ENCODE measurements at places on chromosomes 1 and 21.

- no peak for DNase-seq
Measured at GRCh38 chr1:245585252-245585959, 430.6 kb downstream of the KIF26B start.

- DNase-seq = no peak
Measured at GRCh38 chr1:192826791-192827546, 18.1 kb downstream of the RGS2 start.

DNA sequence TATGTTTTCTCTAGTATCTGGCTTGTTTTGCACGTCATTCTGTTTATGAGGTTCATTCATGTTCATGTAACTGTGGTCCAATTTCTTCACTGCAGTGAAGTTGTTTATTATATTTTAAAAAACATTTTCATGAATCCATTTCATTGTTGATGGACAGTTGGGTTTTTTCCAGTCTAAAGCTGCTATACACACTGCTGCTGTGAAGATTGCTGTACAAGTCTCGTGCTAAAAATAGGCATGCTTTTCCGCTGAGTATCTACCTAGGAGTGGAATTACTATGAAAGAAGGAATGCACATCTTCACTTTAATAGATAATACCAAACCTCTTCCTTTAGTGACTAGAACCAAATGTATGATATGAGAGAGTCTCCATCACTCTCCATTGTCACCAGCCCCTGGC lies 49.0 kb upstream of the ETS2 start:
- no peak for DNase-seq

DNA sequence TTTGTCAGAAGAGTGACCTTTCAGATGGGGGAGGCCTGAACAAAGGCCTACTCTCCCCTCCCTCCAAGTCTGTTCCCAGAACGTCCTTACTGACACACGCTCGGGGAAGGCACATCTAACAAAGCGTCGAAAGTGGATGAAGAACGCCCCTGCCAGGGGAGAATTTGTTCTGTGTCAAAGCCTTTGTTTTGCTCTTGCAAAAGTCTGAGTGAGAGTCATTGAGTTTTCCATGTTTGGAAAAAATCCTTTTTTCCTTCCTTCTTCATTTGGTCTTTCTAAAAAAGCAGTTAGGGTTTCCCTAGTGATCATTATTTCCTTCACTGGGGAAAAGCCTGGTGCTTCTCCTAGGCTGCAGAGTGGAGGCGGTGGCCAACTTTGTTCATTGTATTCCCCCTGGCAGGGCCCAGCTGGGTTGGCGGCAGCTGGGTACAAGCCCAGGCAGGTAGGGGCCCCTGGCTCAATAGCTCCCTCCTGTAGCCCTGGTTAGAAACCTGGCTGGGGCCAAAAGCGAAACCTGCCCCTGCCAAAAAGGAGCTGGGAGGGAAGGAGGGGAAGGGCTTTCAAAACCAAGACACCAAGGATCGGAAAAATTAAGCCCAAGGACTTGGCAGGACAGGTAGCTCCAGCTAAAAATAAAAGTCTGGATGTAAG lies 81.1 kb downstream of the ITPKB start:
- peak; percentile 41 for DNase-seq

DNA sequence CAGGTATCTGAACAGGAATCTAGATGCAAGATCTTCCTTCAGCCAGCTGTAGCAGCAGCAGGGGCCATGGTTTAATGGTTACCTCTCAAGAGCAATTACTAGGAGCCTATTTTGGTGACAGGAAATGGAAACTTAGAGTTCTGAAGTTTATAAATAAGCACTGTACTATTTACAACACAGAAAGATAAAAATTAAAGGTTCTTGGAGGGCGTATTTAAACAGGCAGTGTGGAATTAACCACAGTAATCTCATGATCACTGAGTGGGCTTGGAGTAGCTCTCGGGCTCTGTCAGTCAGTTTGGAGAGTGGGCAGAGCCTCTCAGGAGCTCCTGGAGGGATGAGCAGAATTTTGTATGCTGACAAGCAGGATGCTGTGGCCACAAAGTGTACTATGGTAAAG lies 10.2 kb upstream of the FCRL5 start:
- no peak for DNase-seq

- no peak for DNase-seq
Measured at GRCh38 chr1:66704177-66704875, 47.9 kb upstream of the DYNLT5 start.

- DNase-seq = no peak
Measured at GRCh38 chr1:29945426-29945825, 709.1 kb downstream of the PTPRU start.

- DNase-seq = no peak
Measured at GRCh38 chr1:21878009-21878773, 58.9 kb downstream of the HSPG2 start.

GRCh38 chr1:156922986-156923669 lies 2.7 kb downstream of the LRRC71 start:
- DNase-seq = no peak

GRCh38 chr1:42258218-42258617 lies 76.8 kb downstream of the FOXJ3 start:
- no peak for DNase-seq

DNA sequence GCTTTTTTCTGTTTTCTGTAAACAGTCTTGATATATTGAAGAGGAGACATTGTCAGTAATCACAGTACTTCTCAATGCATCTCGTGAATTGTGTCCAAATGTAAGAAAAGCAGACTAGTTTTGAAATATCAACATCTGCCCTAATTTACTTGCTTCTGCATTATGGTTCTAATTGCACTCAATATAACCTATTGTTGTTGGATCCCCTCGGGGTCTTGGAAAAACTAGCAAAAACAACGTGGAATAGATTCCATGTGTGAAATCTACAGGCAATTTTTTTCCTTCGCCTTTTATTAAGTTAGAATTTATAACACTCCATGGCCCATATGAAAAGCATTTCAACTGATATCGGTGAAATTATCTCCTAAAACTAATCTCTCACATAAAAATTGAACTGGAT lies 236.5 kb downstream of the TTLL7 start:
- DNase-seq = no peak

DNA sequence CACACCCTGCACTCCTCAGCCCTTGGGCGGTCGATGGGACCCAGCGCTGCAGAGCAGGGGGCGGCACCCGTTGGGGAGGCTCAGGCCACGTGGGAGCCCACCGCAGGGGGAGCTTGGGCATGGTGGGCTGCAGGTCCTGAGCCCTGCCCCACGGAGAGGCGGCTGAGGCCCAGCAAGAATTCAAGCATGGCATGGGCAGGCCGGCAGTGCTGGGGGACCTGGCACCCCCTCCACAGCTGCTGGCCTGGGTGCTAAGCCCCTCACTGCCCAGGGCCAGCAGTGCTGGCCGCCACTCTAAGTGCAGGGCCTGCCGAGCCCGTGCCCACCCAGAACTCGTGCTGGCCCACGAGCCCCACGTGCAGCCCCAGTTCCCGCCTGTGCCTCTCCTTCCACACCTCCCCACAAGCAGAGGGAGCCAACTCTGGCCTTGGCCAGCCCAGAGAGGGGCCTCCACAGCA lies 555.0 kb upstream of the ADGRL4 start:
- DNase-seq = no peak

DNA sequence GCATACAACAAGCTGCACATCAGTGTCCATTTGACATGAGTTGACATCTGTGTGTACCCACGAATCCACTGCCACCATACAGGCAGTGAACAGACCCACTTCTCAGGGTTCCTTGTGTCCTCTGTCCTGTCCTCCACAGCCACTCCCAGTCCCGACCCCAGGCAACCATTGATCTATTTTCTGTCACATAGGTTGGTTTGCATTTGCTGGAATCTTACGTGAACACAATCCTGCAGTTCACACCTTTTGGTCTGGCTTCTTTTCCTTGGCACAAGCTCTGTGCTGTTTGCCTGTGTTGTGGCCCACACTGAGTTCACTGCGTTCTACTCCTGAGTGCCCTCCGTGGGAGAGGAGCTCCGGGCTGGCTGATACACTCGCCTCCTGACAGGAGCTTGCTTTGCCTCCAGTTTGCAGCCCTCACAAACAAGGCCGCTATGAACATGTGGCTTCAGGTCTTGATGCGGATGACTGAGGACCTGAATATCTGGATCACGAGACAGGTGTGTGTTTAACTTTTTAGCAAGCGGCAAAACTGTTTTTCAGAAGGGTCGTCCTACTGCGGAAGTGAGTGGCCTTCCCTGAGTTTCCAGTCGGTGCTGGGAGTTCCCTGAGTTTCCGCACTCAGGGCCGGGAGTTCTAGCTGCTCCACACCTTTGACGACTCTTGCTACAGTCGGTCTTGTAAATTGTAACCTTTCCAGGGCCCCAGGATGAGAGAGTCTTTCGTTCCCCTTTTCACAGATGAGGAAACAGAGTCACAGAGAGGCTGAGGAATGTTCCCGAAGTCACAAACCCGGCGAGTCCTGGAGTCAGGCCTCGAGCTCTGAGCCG lies 13.0 kb upstream of the COL18A1 start:
- no peak for DNase-seq

GRCh38 chr1:204746838-204747442 lies 61.4 kb upstream of the LRRN2 start:
- peak; percentile 9 for DNase-seq

Measured in DMS 273 treated with DMSO at 0.1 percent for 48 hours (cell line).